Activated T-cell treated with anti-CD3 and anti-CD28 coated beads, Interleukin-2, amount 50 U/mL, for 4 hours (primary cell): ENCODE measurements at places on chromosomes 13 and 19.

- no peak for DNase-seq
Observed at GRCh38 chr13:107233541-107233940, 665.6 kb upstream of the ARGLU1 start.

DNA sequence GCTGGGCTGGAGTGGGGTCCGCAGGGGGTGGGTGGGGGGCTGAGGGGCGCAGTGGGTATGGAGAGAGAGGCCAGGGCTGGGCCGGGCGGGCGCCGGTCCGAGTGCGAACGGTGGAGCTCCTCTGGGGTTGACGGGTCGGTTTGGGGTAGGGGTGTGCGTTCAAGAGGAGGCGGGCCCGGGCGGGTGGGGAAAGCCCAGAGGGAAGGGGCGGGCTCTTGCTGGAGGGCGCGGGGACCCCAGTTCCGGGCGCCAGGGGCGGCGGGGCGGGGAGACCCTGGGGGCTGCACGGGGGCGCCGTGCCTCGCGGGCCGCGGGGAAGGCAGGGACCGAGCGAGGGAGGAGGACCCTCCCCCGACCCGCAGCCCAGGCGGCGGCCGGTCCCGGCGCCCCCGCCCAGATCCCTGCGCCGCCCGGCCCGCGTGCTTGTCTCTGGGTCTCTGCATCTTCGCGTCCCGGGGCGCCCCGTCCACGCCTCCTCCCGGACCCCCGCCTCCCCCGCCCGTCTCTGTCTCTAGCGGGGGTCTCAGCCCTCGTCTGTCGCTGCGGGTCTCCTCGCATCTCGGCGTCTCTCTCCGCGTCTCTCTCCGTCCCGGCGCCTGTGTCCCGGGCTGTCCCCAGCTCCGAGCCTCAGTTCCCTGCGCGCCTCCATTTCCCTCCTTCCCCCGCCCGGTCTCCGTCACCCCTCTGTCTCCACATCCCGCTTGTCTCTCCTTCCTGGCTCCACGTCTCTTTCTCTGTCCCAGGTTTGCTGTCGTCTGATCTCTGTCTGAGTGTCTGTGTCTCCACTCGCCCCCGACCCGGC lies 8.3 kb upstream of the SHISA7 start:
- no peak for DNase-seq

GRCh38 chr13:28356561-28357021 lies 138.3 kb downstream of the FLT1 start:
- DNase-seq = no peak

- no peak for DNase-seq
Observed at GRCh38 chr13:34721631-34722595, 220.2 kb upstream of the NBEA start.

DNA sequence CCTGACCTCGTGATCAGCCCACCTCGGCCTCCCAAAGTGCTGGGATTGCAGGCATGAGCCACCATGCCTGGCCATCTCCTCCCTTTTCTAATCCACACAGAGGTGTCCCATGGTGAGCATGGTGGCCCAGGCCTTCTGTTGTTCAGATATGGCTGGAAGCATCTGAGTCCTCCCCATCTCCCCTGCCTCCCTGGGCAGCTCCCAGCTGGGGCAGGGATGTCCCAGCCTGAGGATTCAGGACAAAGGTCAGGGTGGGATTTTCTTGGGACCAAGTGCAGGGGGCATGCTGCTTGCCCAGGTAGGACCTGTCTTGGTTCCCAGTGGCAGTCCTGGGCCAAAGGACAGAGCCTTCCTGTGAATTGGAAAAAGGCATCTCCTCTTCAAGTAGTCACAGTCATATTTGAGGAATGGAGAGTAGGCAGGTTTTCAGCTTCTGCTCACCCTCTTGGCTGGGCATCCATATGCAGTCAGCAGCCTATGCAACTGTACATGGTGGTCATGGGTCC lies 10.8 kb downstream of the ADGRE2 start:
- no peak for DNase-seq

GRCh38 chr19:18227781-18228271 lies 1.6 kb upstream of the PDE4C start:
- DNase-seq = no peak

- no peak for DNase-seq
Observed at GRCh38 chr19:48961673-48962028, 3.5 kb upstream of the FTL start.

DNA sequence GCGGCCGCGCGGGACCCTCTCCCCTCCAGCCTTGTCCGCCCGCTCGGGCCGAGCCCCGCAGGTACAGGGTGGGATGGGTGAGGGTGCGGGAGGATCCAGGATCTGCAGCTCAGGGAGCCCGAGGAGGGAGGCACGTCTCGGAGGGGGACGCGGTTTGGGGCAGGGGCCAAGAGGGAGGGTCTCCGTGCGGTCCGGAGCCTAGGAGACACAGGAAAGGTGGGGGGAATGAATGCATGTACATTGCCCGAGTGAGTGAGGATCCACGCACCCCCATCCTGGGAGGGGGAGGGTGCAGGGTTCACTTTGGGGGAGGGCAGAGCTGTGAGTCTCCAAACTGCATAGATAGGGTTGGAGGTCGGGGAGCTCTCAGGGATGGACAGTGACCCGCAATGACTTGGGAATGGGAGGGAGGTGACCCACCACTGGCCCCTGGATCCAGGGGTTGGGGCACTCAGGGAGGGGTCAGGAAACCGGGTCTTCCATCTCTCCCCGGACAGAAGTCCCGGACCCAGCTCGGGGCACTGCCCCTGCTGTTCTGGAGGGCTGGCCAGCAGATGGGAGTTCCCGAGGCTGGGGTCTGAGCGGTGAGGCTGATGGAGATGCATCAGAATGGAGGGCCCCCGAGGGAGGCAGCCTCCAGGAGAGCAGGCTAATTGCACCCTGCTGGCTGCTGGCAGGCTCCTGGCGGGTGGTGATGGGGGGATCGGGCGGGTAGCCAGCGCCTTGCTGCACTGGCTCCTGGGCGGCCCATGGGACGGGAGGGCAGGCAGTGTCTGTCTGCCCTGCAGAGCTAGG lies 547 bp downstream of the KCNN1 start:
- no peak for DNase-seq

GRCh38 chr13:38223089-38223488 lies 126.6 kb upstream of the UFM1 start:
- DNase-seq = no peak

DNA sequence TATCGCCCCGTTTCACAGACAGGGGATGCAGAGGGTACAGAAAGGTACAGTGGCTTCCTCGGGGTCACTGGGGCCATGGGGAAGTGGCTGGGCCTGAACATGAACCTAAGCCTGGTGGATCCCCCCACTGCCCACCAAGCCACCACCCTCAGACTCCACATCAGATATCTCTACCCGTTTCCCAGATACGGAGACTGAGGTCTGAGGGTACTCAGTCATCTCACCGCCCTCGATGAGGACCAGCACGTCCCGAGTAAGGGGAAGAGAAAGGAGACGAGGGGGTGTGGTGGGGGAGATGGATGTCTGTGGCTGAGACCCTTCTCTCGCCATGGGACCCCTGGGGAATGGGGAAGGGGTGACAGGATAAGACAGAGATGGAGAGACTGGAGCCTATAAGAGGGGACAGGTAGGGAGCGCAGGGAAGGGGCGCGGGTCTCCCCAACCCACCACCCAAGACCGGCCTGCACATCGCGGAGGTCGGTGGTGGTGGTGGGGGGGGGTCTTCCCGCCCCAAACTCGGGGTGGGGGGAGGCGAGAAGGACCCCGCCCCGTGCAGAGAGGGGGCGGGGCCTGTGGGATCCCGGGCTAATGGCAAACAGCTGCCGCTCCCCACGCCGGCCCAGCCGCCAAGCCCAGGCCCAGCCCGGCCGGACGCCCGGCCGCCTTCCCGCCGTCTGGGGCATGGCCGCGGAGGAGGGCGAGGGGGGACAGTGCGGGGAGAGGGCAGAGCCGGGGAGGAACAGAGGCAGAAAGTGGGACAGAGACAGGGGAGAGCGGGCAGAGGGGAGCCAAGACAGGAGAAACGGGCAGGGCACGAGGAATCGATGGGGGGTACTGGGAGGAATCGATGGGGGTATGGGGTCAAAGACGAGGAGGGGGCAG lies 698 bp downstream of the KANK2 start:
- DNase-seq = no peak

GRCh38 chr13:113620036-113620796 lies 35.7 kb downstream of the TFDP1 start:
- no peak for DNase-seq

- DNase-seq = peak; percentile 61
Observed at GRCh38 chr19:35135389-35135909, 590 bp upstream of the LGI4 start.

GRCh38 chr13:51644654-51645053 lies 60.4 kb downstream of the WDFY2 start:
- DNase-seq = no peak

DNA sequence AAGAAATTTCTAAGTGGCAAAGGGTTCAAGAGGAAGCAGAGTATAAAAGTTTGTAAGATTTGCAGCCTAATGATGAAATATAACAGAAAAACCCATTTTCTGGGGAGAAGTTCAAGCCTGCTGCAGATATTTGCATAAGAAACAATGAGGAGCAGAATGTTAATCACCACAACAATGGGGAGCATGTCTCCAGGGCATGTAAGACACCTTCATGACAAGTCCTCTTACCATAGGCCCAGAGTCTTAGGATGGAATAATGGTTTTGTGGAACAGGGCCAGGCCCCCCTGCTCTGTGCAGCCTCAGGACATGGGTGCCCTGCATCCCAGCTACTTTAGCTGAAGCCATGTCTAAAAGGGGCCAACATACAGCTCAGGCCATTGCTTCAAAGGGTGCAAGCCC lies 809.0 kb upstream of the SLITRK5 start:
- no peak for DNase-seq
